GM23248 (cell line): ENCODE measurements at places on chromosomes 12 and 14.

DNA sequence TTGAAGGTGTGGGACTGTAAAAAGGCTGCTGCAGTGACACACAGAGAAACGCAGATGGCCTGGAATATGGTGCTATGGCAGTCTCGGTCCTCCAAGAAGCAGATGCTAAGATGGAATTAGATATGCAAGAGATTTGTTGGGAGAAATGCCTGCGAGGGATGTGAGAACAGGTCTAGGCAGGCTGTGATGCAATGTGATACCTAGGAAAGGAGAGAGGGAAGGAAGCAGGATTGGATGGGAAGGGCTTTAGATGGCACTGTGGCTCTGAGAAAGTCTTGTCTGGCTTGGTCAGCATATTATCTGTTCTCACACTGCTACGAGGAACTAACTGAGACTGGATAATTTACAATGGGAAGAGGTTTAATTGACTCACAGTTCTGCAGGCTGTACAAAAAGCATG lies 374.4 kb downstream of the BCAT1 start:
- H3K27ac ChIP-seq, result no peak overlapping the region
- DNase-seq, result no peak
- H3K36me3 ChIP-seq, result no peaks in the 10 kb centered on the region
- H3K27me3 ChIP-seq, result peaks cover 5% of the 10 kb centered on the region

GRCh38 chr12:68428724-68429501 lies 96.8 kb upstream of the MDM1 start:
- no peaks in the 10 kb centered on the region for H3K27me3 ChIP-seq
- no peaks in the 10 kb centered on the region for H3K36me3 ChIP-seq
- no peak overlapping the region for H3K4me3 ChIP-seq
- H3K27ac ChIP-seq, result no peak overlapping the region
- DNase-seq, result peak; percentile 58
- H3K4me1 ChIP-seq, result peaks cover 34% of the 10 kb centered on the region

- no peak for DNase-seq
- H3K27me3 ChIP-seq, result no peaks in the 10 kb centered on the region
- H3K4me3 ChIP-seq, result no peak overlapping the region
- no peaks in the 10 kb centered on the region for H3K4me1 ChIP-seq
- no peaks in the 10 kb centered on the region for H3K36me3 ChIP-seq
- H3K27ac ChIP-seq, result no peak overlapping the region
Measured at GRCh38 chr14:93693914-93694313, 94.4 kb downstream of the PRIMA1 start.

DNA sequence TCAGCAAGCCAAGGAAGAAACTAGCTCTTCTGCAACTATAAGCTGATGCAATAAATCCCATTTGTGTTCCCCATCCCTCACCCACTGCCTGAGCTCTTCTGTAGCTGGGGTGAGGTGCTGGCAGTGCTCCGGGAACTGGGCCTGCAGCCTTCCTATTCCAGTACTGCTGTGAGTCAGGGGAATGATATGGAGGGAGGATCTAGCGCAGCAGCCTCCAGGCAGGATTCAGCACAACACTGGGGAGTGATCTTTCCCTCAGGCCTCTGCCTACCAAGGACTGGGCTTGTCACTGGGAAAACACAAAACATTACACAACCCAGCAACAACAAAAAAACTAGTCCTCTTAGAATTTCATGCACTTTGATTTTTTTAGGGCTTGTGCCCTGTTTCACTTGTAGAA lies 58.7 kb downstream of the ST8SIA1 start:
- H3K4me1 ChIP-seq, result peaks cover 32% of the 10 kb centered on the region
- H3K4me3 ChIP-seq, result peak overlapping the region; percentile 52
- DNase-seq, result peak; percentile 98
- no peaks in the 10 kb centered on the region for H3K36me3 ChIP-seq

- peaks cover 47% of the 10 kb centered on the region for H3K4me1 ChIP-seq
- no peaks in the 10 kb centered on the region for H3K36me3 ChIP-seq
- no peak overlapping the region for H3K27ac ChIP-seq
- H3K27me3 ChIP-seq, result no peaks in the 10 kb centered on the region
Measured at GRCh38 chr12:79673354-79673753, 17.4 kb downstream of the PAWR start.

DNA sequence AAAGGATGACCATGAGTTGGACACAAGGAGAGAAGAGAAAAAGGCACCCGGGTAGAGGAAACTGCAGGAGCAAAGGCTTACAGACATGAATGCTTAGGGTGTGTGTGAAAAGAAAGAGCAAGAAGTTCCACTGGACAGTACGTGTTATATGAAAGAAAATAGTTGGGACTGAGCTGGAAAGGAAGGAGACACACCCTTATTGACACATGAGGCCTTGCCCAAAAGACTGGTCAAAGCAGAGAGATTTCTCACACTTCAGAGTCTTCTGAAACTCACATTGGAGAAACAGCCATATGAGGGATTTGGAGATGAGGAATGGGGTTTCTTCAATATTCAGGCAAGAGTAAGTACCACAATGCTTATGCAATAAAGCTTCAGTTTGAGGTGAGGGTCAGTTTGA lies 56.0 kb downstream of the TTC9 start:
- H3K27me3 ChIP-seq, result no peaks in the 10 kb centered on the region; the same call in none of the 2 replicates
- DNase-seq, result peak; percentile 41
- H3K4me3 ChIP-seq, result no peak overlapping the region
- no peaks in the 10 kb centered on the region for H3K36me3 ChIP-seq

GRCh38 chr12:12024911-12025682 lies 45.6 kb upstream of the BCL2L14 start:
- H3K27me3 ChIP-seq, result peaks cover 8% of the 10 kb centered on the region; the same call in 1 of the 2 replicates
- H3K4me3 ChIP-seq, result no peak overlapping the region
- H3K36me3 ChIP-seq, result no peaks in the 10 kb centered on the region
- DNase-seq, result no peak
- H3K4me1 ChIP-seq, result no peaks in the 10 kb centered on the region

- no peak overlapping the region for H3K27ac ChIP-seq
- DNase-seq, result no peak
- no peaks in the 10 kb centered on the region for H3K27me3 ChIP-seq
- H3K4me1 ChIP-seq, result no peaks in the 10 kb centered on the region
- no peak overlapping the region for H3K4me3 ChIP-seq
- 0 out of 2 replicates have a peak, but pooled peaks cover 4% of the 10 kb centered on the region for H3K36me3 ChIP-seq
Measured at GRCh38 chr14:70988452-70988851, 81.2 kb downstream of the PCNX1 start.

- no peak overlapping the region for H3K4me3 ChIP-seq
- no peaks in the 10 kb centered on the region for H3K27me3 ChIP-seq
- DNase-seq, result peak; percentile 43
- no peaks in the 10 kb centered on the region for H3K4me1 ChIP-seq
- no peak overlapping the region for H3K27ac ChIP-seq
- H3K36me3 ChIP-seq, result no peaks in the 10 kb centered on the region
Measured at GRCh38 chr14:39988939-39989338, 556.7 kb upstream of the FBXO33 start.

DNA sequence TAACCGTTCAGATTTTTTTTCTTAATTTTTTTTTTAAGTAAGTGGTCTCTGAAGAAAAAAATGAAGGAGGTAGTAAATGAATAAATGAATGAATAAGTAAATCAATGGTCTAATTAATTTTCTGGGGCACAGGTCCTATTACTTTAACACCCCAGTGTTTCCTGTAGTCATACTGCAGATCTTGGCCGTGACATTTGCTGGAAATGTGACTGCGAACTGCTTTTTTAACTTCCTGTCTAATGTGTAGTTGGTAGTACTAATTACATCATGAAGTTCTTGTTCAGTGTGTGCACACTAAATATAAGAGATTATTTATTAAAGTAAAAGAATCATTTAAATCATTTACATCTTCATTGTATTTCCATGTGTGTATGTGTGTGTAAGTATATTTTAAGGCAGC lies 45.4 kb downstream of the AEBP2 start:
- no peak overlapping the region for H3K27ac ChIP-seq
- DNase-seq, result no peak
- no peak overlapping the region for H3K4me3 ChIP-seq
- no peaks in the 10 kb centered on the region for H3K27me3 ChIP-seq
- no peaks in the 10 kb centered on the region for H3K4me1 ChIP-seq
- H3K36me3 ChIP-seq, result no peaks in the 10 kb centered on the region; the same call in 1 of the 2 replicates

GRCh38 chr14:105261781-105262180 lies 13.4 kb downstream of the BTBD6 start:
- no peaks in the 10 kb centered on the region for H3K4me1 ChIP-seq
- H3K4me3 ChIP-seq, result no peak overlapping the region
- no peak overlapping the region for H3K27ac ChIP-seq
- H3K27me3 ChIP-seq, result no peaks in the 10 kb centered on the region

GRCh38 chr12:57764662-57765002 lies 2.2 kb downstream of the CYP27B1 start:
- H3K36me3 ChIP-seq, result no peaks in the 10 kb centered on the region
- no peak for DNase-seq
- H3K27ac ChIP-seq, result no peak overlapping the region
- H3K27me3 ChIP-seq, result peaks cover 15% of the 10 kb centered on the region

DNA sequence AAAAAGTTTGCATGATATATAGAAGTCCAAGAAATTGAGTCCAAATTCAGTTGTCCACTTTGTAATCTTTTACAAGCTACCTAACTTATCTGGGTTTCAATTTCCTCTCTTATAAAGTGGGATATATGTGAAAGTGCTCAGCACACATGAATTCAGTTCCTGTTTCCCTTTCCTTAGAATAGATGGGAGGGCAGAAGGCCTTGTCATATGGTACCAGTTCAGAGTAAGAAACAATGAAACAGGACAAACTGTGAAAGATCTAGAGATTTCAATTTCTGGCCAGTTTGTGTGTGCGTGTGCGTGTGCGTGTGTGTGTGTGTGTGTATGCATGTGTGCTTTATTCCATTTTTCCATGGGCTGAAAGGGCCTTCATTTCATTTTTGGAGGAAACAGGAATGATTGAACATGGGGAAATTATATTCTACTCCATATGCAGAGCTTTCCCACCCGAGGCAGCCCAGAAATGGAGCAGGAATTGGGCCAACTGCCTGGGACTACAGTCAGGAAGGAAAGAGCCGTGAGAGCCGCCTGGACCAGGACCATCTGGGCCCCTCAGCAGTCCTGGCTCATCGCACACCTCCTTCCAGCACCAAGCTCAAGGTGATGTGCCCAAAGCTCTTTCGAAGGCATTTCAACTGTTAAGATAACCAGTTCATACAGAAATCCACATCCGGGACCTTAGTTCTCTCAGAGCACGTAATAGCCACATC lies 183.2 kb downstream of the EPS8 start:
- no peak for DNase-seq
- H3K4me3 ChIP-seq, result no peak overlapping the region
- H3K4me1 ChIP-seq, result peaks cover 24% of the 10 kb centered on the region
- no peaks in the 10 kb centered on the region for H3K36me3 ChIP-seq

DNA sequence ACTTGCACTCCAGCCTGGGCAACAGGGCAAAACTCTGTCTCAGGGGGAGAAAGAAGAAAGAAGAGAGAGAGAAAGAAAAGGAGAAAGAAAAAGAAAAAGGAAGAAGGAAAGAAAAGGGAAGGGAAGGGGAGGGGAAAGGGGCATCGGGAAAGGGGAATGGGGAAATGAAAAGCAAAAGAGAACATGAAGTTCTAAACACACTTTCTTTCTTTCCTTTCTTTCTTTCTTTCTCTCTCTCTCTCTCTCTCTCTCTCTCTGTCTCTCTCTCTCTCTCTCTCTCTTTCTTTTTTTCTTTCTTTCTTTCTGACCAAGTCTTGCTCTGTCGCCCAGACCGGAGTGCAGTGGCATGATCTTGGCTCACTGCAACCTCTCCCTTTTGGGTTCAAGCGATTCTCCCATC lies 76.9 kb downstream of the RPS6KA5 start:
- no peaks in the 10 kb centered on the region for H3K27me3 ChIP-seq
- DNase-seq, result no peak
- H3K27ac ChIP-seq, result no peak overlapping the region
- H3K4me3 ChIP-seq, result no peak overlapping the region
- no peaks in the 10 kb centered on the region for H3K36me3 ChIP-seq

GRCh38 chr14:90693413-90693812 lies 122.8 kb downstream of the TTC7B start:
- H3K27ac ChIP-seq, result no peak overlapping the region
- H3K4me3 ChIP-seq, result no peak overlapping the region
- H3K4me1 ChIP-seq, result 0 out of 2 replicates have a peak, but pooled peaks cover 10% of the 10 kb centered on the region
- no peak for DNase-seq
- no peaks in the 10 kb centered on the region for H3K27me3 ChIP-seq

GRCh38 chr12:6891646-6892001 lies 13.0 kb upstream of the LRRC23 start:
- peak overlapping the region; percentile 73 for H3K4me3 ChIP-seq
- DNase-seq, result no peak
- H3K4me1 ChIP-seq, result peaks cover 10% of the 10 kb centered on the region; the same call in 1 of the 2 replicates
- H3K27me3 ChIP-seq, result no peaks in the 10 kb centered on the region
- H3K36me3 ChIP-seq, result no peaks in the 10 kb centered on the region

DNA sequence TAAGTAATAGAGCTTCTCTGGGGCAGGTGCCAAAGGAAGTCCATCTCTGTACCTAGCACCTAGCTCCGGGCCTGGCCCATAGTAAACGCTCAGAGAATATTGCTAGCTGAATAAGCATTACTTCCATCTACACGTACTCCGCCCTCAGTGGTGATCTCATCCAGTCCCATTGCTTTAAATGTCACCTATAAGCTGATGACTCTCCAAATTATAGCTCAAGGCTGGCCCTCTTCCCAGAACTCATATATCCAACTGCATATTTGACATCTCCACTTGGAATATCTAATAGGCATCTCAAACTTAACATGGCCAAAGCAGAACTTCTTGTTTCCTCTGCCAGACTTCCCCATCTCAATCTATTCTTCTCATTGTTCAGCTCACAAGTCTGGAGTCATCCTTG lies 6.9 kb upstream of the DYNLL1 start:
- H3K4me3 ChIP-seq, result no peak overlapping the region
- DNase-seq, result peak; percentile 27
- H3K36me3 ChIP-seq, result no peaks in the 10 kb centered on the region
- H3K4me1 ChIP-seq, result no peaks in the 10 kb centered on the region
- no peak overlapping the region for H3K27ac ChIP-seq

DNA sequence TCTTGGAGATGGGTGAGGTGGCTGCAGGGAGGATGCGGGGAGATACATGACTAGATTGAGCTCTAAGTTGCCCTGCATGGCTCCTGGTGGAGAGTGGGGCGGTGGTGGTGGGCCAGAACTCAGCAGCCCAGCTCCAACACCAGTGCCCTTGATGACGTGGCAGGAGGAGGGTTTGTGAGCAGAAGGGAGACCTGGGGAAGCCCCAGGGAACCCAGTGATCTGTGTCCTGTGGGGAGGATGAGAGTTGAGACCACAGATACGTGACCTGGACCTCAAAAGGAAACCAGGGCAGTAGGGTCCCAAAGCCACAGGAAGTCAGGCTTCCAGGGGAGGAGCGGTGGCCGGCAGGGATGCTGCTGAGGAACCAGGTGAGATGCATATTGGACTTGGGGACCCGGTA lies 989.1 kb upstream of the TMEM132C start:
- H3K4me3 ChIP-seq, result no peak overlapping the region
- H3K36me3 ChIP-seq, result no peaks in the 10 kb centered on the region
- peaks cover 16% of the 10 kb centered on the region for H3K4me1 ChIP-seq
- no peak for DNase-seq
- H3K27me3 ChIP-seq, result no peaks in the 10 kb centered on the region
